ENCODE measurements at places on chromosomes 3 and 15.
A peak's percentile ranks its signal among the peaks of the same experiment; 100 is the strongest.

- no peak for DNase-seq
Measured at GRCh38 chr3:10108091-10108490, at the start of gene FANCD2OS. Gene FANCD2OS, minus strand, starts transcription at chr3:10108255. Its CDS starts 3,481 bp downstream, at chr3:10104774.

DNA sequence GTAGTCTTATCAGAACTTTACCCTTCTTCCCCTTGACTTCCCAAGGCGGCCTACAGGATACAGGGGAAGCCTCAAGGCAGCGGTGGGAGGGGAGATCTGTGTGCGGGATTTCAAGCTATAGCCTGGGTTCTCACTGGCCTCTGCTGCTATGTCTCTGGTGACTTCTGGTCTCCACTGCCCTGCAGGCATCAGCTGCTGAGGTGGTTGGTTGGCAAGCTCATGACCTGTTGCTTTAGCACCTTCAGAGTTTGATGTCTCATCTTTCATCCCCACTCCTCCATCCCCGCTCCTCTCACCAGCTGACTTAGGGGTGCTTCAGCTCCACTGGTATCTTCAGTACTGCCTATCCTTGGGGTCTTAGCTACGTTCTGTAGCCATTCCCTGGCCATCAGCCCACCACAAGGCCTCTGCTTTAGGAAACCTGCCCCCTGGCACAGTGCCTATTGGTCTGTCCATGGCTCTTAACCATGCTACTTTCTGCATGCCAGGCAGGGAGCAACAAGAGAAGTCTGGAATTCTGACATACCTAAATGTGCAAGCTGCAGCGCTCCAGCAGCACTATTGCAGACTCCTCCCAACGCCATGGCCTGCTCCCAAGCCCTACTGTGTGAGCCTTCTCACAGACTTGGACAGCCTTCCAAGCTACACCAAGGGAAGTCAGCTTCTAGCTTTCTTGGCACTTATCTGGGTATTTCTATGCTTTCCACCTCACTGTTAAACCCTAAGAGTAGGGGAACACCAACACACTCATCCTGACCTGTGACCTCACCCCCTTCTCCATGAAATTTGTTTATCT lies 1.8 kb upstream of the YEATS2 start:
- peak; percentile 65 for DNase-seq

GRCh38 chr3:10259798-10260197 lies 11.5 kb downstream of the TATDN2 start:
- DNase-seq = no peak

DNA sequence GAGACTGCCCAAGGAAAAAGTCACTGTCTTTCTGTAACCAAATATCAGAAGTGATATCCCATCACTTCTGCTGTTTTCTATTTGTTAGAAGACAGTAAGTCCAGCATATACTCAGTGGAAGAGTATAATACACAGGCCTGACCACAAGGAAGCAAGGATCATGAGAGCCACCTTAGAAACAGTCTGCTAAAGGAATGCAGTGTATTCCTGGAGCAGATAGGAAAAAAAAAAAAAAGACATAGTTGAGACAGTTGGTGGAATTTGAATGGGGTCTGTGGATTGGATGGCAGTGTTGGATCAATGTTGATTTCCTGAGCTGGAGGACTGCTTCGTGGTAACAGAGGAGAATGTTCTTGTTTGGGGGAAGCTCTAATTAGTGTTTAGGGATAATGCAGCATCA lies 26.5 kb upstream of the FBXL2 start:
- DNase-seq = no peak

- DNase-seq = no peak
Measured at GRCh38 chr15:89611317-89611716, 36.0 kb downstream of the TICRR start.

GRCh38 chr15:87591582-87591981 lies 665.0 kb downstream of the NTRK3 start:
- no peak for DNase-seq

Data from thyroid gland (tissue), 4 donors.